ENCODE measurements at places on chromosomes 4 and X.
A peak's percentile ranks its signal among the peaks of the same experiment; 100 is the strongest.

DNA sequence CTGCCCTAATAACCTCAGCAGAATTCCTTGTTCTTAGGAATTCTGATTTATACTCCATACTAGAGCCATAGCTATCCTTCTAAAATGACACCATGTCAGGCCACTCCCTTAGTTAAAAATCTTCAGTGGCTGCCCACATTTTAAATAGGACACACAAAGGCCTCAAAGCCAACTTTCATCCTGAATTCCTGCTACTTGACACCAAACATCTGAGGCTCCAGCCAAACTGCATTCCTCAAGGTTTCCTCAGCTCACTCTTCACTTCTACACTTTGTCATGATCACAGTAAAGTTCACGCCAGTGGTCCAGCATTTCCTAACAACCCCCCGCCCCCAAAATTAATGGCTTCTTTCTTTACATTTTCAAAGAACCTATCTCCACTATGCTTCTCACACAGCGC lies 124.3 kb downstream of the ADGRA3 start:
- no peak for DNase-seq

GRCh38 chr4:8030121-8030781 lies 90.6 kb upstream of the AFAP1 start:
- DNase-seq: no peak

- DNase-seq: no peak
Observed at GRCh38 chr4:104983615-104984179, 163.0 kb upstream of the TET2 start.

DNA sequence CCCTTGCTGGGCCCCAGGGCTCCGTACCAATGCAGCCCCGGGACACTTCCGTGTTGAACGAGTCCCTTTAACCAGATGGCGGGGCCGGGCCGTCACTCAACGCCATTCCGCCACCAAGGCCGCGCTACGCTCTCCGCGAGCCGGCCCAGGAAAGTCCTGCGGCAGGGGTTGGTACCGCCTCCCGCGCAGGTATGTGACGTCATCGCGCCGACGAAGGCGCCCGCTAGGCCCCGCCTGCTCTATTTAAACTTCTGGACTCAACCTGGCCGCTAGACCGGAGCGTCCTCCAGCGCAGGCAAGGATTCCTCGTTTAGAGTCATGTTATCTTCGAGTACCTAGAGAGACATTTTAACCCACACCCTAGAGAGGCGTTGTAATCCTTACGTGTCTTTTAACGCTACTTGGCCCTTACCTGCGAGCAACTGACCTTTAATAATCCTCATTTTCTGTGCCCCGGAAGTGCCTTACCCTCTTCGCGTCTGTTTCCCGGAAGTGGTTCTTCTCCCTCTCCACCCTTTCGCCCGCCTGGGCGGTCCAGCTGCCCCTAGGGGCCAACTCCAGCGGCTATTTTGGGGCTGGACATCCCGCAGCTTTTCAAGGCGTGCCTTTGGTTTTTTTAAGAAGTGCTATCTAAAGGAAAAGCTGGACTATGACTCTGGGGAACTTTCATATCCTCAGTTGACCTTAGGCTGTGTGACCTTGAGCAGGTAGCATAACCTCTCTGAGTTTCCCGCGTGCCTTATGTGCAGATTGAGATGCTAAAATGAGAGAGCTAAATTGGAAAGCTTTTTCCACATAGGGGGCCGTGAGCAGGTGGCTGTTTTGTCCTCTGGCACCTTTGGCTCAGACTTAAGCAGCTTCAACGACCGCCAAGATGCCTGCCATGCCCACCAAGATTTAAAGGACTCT lies at the start of gene PNPLA4:
PNPLA4 (minus strand) TSS at position 155 of the 909 bp plus-strand sequence. CDS start 1,294 bp downstream, outside the sequence.
- DNase-seq: peak; percentile 50

DNA sequence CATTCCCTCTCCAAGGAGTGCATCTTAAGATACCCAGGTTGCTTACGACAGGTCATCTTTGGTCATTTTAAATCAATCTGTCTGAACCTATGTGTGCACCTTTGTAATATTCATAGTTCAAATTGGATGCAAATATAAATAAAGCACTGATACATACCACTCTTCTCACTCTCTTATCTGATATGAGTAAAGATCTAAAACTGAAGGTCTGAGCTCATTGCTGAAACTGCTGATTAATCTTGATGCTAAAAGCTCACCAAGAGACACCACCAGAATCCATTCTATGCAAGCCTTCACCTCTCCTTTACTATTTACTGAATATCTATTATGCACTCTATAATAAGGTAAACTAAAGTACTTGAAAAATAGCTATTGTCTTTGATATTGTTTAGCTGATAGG lies 16.6 kb downstream of the HSD17B13 start:
- DNase-seq: no peak

DNA sequence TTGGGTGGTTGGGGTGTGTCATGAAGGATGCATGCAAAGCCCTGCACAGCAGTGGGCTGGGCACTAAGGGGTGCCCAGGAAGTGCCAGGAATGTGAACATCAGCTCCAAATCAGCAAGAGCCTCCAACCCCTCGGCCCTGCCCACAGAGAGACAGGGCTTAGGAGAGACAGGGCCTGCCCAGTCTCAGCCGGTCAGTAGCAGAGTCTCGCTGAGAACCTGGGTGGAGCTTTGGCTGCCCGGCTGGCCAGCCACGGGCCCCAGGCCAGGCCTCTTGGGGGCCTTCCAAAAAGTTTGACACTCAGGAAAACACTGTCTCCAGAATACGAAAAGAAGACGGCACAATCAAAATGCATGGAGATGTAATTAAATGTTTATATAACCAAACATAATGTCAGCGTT lies 4.3 kb upstream of the MXD4 start:
- no peak for DNase-seq

- peak; percentile 28 for DNase-seq
Observed at GRCh38 chrX:18252644-18253359, 32.1 kb upstream of the BEND2 start.

GRCh38 chrX:129599996-129600395 lies 54.8 kb downstream of the APLN start:
- DNase-seq: no peak

- DNase-seq: no peak
Observed at GRCh38 chr4:18454349-18454748, 432.8 kb upstream of the LCORL start.

GRCh38 chr4:152935143-152935542 lies 980 bp upstream of the FHDC1 start:
- DNase-seq: no peak

GRCh38 chrX:9003041-9003440 lies 30.9 kb downstream of the FAM9B start:
- DNase-seq: no peak

DNA sequence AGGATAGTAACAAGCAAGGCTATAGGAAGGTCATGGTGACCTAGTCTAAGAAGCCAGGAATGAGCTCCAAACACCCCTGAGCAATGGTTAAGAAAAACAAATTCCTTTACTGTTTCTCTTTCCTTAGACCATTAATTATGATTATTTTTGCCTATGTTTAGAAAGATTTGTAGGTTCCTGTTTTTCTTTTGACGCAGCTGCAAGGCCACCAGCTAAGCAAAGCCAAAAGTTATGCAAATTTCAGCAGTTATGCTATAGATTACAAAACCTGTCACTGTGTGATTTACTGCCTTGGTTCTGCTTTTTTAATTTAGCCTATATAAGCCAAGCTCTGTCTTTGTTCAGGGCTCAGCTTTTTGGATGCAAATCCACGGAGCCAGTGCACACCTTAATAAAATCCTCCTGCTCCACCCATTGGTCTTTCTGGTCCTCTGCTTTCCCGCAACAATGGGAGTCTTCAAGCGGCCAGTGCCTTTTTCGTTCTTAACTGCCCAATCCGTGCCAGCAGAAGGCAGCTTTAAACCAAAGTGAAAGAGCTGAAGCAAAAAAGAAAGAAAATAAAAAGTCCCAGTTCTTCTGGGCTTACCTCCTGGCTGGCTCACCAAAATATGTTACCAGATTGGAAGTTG lies 1.4 kb upstream of the CEP135 start:
- DNase-seq: no peak

GRCh38 chr4:1501754-1502500 lies 95.7 kb upstream of the NKX1-1 start:
- DNase-seq: no peak

- peak; percentile 19 for DNase-seq
Observed at GRCh38 chr4:43990963-43991362, 457.6 kb downstream of the KCTD8 start.

- DNase-seq: no peak
Observed at GRCh38 chr4:182876427-182876826, 40.8 kb downstream of the DCTD start.

DNA sequence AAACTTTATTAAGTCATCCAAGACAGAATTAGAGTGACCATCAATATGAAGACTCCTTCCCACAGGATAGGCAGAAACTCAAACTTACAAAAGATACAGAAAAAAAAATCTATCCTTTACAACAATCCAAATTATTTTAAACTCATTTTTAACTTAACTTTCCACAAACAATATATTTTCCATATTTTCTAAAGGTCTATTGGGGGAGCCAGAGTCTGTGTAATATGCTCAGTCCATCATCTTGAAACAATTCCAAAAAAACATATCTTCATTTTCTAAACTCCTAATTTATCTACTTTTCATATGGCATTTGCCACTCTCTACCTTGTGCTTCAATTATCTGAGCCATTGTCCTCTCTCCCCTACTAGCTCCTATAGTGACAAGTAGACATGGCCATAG lies 378.1 kb downstream of the PDGFC start:
- no peak for DNase-seq

DNA sequence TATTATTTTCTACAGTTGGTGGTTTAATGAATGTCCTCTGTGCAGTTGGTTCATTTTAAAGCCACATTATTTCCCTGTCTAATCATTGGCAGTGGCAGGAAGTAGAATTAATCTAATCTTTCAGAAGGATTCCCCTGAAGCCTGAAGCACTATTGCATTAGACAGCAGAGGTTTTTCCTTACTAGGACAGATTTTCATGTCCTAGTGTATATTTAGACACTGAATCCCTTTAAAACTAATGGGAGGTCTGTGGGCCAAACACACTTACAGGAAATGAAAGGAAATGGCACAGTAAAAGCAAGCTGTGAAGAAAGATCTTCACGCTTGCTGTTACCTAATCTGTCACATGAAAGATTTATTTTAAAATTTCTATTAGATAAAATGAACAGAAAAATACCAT lies 165.2 kb downstream of the SLC39A8 start:
- no peak for DNase-seq

- DNase-seq: no peak
Observed at GRCh38 chrX:68829582-68830418, 979 bp downstream of the EFNB1 start.

GRCh38 chrX:98067611-98068010 lies 1183.9 kb downstream of the RPA4 start:
- no peak for DNase-seq

- DNase-seq: no peak
Observed at GRCh38 chrX:120315776-120316175, 4.5 kb upstream of the TMEM255A start.

DNA sequence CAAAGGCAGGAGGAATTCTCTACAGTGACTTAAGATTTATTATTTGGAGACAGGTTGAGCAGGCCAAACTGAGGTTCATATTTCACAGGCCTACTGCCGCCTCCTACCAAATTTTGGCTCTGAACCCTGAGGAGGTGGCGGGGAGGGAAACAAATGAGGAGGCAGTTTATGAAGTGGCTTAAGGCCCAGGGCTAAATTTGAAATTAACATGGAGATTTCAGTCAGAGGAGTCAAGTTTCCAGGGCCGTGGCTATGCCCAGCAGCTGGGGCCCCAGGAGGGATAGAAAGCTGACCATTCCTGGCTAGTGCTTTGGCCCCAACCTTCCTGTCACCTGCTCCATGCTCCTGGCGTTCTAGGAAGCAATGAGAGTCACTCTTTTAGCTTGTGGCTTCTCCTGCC lies 73.4 kb upstream of the ARHGAP36 start:
- no peak for DNase-seq

GRCh38 chrX:54415534-54416350 lies 24.5 kb upstream of the TSR2 start:
- DNase-seq: no peak

GRCh38 chr4:153651116-153651515 lies 33.0 kb upstream of the TLR2 start:
- DNase-seq: no peak

DNA sequence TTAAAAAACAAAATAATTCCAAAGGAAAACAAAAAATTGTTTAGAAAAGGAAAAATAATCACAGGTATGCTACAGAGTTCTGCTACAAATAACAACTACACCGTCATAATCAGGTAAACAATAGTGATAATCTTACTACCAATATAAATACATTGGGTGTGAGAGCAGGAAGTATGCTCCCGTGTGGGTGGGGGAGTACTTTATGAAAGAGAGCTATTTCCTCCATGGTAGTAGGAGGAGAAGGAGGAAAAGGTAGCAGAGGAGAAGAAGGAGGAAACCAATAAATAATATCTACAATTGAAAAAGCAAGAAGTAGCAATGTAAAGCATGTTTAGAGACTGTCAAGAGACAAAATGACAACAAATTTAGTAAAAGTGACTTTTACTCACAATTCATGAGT lies 35.1 kb downstream of the TEC start:
- DNase-seq: no peak

Data from NCI-H1417 (cell line).